ENCODE measurements at places on chromosomes 4 and X.

DNA sequence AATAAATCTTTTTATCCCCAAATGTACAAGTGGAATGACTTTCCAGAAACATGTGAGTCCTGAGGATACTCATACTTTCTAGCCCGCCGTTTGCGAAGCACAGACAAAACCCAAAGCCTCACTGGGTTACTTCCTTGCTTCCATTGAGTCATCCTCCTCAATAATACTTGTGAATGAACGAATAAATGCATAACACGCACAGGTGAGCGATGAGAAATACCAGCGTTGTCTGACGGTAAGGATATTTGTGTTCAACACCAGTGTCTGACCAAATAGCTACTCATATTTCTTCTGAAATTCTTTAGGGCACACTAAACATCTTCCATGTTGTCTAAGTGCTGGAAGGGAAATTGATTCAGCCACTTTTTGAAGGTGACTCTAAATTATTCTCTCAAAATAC, 36.0 kb downstream of the CCNG2 start:
- no peak overlapping the region for H3K27ac ChIP-seq
- H3K4me3 ChIP-seq: no peak overlapping the region
- H3K36me3 ChIP-seq: no peaks in the 10 kb centered on the region
- H3K4me1 ChIP-seq: no peaks in the 10 kb centered on the region

DNA sequence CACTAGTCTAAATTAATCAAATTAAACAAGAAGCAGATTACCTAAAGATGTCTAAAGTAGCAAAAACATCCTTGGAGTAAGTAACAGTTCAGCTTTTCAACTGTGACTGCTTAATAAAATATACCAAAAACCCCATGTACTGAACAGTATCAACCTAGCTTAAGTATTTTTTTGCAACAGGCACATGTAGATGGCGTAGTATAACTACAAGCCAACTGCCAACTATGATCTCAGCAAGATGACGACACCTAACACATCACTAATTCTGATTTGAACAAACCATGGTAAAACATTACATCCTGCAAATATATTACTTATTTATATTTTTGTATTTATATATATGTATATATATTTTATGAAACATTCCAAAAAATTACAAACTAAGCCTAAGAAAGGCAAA, 24.5 kb downstream of the DHX15 start:
- peaks cover 7% of the 10 kb centered on the region for H3K36me3 ChIP-seq
- peaks cover 6% of the 10 kb centered on the region for H3K4me1 ChIP-seq
- peak; percentile 61 for DNase-seq
- no peak overlapping the region for H3K4me3 ChIP-seq

- no peak overlapping the region for H3K4me3 ChIP-seq
- peak; percentile 67 for DNase-seq
- H3K27me3 ChIP-seq: no peaks in the 10 kb centered on the region
- peaks cover 2% of the 10 kb centered on the region for H3K4me1 ChIP-seq
Observed at GRCh38 chrX:9135901-9136510, 102.1 kb upstream of the FAM9B start.

GRCh38 chr4:85968945-85969819, 390.7 kb downstream of the MAPK10 start:
- H3K27ac ChIP-seq: no peak overlapping the region
- H3K4me3 ChIP-seq: no peak overlapping the region
- no peaks in the 10 kb centered on the region for H3K27me3 ChIP-seq
- DNase-seq: peak; percentile 72
- H3K4me1 ChIP-seq: peaks cover 6% of the 10 kb centered on the region

DNA sequence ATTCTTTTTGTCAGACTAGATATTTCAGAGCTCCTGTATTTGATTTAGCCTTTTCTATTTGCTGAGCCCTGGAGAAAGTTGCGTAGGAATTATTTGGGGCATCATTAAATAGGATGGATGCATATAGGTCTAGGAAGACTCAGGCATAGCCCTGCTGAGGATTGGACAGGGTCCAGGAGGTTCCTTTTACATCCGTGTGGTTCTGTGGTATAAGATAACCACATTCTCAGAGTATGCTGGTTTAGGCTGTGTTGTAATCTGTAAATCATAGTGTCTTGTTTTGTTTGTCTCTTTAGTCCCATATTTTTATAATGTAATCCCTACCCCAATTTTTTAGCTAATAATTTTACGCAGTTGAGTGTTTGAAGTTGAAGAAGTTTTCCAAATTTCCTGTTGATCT, 513.7 kb downstream of the RPA4 start:
- H3K27ac ChIP-seq: no peak overlapping the region
- peak; percentile 50 for DNase-seq
- H3K27me3 ChIP-seq: peaks cover 2% of the 10 kb centered on the region
- H3K4me3 ChIP-seq: no peak overlapping the region
- H3K36me3 ChIP-seq: no peaks in the 10 kb centered on the region
- peaks cover 6% of the 10 kb centered on the region for H3K4me1 ChIP-seq

- H3K4me1 ChIP-seq: no peaks in the 10 kb centered on the region
- peak overlapping the region; percentile 6 for H3K4me3 ChIP-seq
- DNase-seq: no peak
- H3K27ac ChIP-seq: no peak overlapping the region
- no peaks in the 10 kb centered on the region for H3K36me3 ChIP-seq
Observed at GRCh38 chrX:25001808-25002660, 13.7 kb downstream of the ARX start.

- no peaks in the 10 kb centered on the region for H3K4me1 ChIP-seq
- no peaks in the 10 kb centered on the region for H3K27me3 ChIP-seq
- H3K27ac ChIP-seq: no peak overlapping the region
- no peaks in the 10 kb centered on the region for H3K36me3 ChIP-seq
- no peak for DNase-seq
Observed at GRCh38 chr4:60134099-60134498, 1066.0 kb upstream of the ADGRL3 start.

DNA sequence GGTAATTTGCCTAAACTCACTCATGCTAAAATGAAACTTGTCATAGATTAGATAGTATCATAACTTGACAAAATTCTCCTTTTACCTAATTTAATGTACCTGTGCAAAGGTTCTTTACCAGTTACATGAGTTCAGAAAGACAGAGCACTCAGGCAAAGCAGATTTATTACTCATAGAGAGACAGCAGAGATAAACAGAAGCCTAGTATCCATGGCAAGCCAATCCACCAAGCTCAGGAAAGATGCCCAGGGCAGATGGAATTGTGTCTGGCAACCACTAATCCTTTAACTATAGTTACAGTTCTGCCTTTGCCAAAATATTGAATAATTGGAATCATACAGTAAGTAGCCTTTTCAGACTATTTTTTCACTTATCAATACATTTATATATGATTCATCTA, 826.2 kb downstream of the TECRL start:
- H3K36me3 ChIP-seq: no peaks in the 10 kb centered on the region
- H3K27me3 ChIP-seq: no peaks in the 10 kb centered on the region
- no peaks in the 10 kb centered on the region for H3K4me1 ChIP-seq
- no peak for DNase-seq

GRCh38 chr4:111689214-111689613, 456.0 kb upstream of the FAM241A start:
- no peaks in the 10 kb centered on the region for H3K4me1 ChIP-seq
- H3K27ac ChIP-seq: no peak overlapping the region
- DNase-seq: peak; percentile 14
- no peaks in the 10 kb centered on the region for H3K27me3 ChIP-seq
- no peak overlapping the region for H3K4me3 ChIP-seq

DNA sequence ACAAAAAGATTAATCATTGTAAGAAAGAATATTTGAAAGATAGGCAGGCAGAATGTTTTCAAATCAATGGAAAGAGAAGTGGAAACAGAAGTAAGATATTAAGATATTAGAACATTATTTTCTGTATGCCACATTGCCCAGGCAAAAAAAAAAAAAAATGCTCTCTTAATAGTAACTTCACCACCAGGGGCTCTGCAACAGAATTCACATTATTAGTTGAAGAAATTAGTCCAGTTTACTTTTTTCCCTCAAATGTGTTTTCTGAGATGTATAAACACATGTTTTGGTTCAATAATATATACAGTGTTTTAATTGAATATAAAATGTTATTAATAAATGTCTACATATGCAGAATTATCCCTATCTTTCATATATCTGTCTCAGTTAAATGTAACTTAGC, 78.0 kb upstream of the ADAD1 start:
- H3K27me3 ChIP-seq: no peaks in the 10 kb centered on the region
- no peaks in the 10 kb centered on the region for H3K4me1 ChIP-seq
- H3K27ac ChIP-seq: no peak overlapping the region
- H3K4me3 ChIP-seq: no peak overlapping the region
- no peak for DNase-seq
- peaks cover 9% of the 10 kb centered on the region for H3K36me3 ChIP-seq

DNA sequence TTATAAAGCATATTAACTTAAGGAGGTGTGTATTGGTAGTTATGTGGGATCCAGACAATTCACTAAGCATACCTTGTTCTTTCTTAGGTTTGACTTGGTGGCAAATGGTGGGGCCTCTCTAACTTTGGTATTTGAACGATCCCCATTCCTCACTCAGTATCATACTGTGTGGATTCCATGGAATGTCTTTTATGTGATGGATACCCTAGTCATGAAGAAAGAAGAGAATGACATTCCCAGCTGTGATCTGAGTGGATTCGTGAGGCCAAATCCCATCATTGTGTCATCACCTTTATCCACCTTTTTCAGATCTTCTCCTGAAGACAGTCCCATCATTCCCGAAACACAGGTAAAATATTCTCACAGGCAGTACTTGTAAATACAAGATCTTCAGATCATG, 186.4 kb downstream of the DCTD start:
- no peak overlapping the region for H3K4me3 ChIP-seq
- no peak overlapping the region for H3K27ac ChIP-seq
- H3K36me3 ChIP-seq: 0 out of 2 replicates have a peak, but pooled peaks cover 2% of the 10 kb centered on the region
- DNase-seq: no peak
- H3K4me1 ChIP-seq: no peaks in the 10 kb centered on the region

- H3K27ac ChIP-seq: no peak overlapping the region
- DNase-seq: peak; percentile 18
- no peaks in the 10 kb centered on the region for H3K4me1 ChIP-seq
Observed at GRCh38 chr4:17120761-17121160, 222.3 kb upstream of the LDB2 start.

DNA sequence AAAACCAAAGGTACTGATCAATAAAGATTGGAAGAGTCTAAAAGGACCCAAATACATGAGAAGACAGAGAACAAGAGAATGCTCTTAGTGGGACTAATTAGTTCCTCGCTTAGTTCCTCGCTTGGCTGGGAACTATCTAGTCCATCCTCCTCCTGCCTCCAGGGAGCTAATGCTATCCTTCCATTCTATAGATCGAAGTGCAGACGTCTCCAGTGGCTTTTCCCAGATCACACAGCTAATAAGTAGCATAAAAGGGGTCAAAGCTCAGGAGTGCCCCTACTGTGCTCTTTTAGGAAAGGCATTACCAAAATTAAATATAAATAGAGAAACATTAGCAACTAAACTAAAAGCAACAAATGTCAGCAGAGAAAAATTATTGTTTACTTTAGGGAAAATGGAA, 42.3 kb upstream of the PPARGC1A start:
- no peak overlapping the region for H3K4me3 ChIP-seq
- no peak overlapping the region for H3K27ac ChIP-seq
- peaks cover 3% of the 10 kb centered on the region for H3K27me3 ChIP-seq
- peaks cover 3% of the 10 kb centered on the region for H3K4me1 ChIP-seq
- no peaks in the 10 kb centered on the region for H3K36me3 ChIP-seq

GRCh38 chr4:146368209-146368608, 153.5 kb downstream of the SLC10A7 start:
- no peak overlapping the region for H3K27ac ChIP-seq
- H3K4me3 ChIP-seq: no peak overlapping the region
- H3K4me1 ChIP-seq: no peaks in the 10 kb centered on the region
- no peak for DNase-seq

GRCh38 chr4:11741190-11741652, 312.5 kb upstream of the HS3ST1 start:
- H3K4me3 ChIP-seq: no peak overlapping the region
- H3K27ac ChIP-seq: no peak overlapping the region
- peaks cover 5% of the 10 kb centered on the region for H3K4me1 ChIP-seq
- peak; percentile 62 for DNase-seq

- DNase-seq: peak; percentile 69
- no peaks in the 10 kb centered on the region for H3K27me3 ChIP-seq
- peaks cover 3% of the 10 kb centered on the region for H3K4me1 ChIP-seq
- H3K36me3 ChIP-seq: peaks cover 9% of the 10 kb centered on the region
- no peak overlapping the region for H3K27ac ChIP-seq
- no peak overlapping the region for H3K4me3 ChIP-seq
Observed at GRCh38 chr4:71498002-71498401, 159.2 kb downstream of the SLC4A4 start.

DNA sequence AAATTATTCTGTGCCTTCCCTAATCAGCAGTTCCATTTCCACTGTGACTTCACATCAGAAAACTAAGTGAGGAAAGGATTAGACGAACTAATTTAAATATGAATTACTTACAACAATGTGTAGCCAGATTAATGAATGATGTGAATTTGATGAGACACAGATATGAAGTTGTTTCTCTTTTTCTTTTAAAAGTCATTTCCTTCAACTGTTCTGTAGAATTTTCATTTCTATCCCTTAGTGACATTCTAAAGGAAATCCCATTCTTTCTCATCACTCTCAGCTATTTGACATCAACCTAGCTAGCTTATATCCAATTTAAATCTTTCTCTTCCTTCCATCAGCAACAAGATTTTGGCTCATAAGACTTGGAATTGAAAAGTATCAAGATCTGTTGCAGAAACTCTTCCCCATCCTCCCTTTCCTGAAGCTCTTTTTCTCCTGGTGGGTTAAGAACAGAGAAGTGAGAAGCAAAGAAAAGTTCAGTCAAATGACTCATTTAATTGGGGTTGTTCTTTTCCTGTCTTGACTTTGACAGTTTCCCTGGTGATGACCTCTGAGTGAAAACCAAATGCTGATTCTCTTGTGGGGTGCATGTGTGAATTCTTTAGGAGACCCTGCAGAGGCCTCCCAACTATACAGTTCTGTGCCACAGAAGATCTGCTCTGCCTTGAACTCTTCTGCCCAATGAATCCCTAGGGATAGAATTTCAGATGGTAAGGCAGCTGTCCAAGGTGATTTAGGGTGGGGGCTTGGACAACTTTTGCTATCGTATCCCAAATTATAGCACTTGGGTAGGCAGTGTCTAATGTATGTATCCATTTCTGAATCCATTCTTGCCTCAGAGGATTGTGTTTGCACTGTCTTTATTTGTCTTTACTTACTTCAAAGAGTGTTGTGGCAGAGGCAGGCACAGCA, 232.5 kb upstream of the GPRIN3 start:
- no peaks in the 10 kb centered on the region for H3K27me3 ChIP-seq
- H3K36me3 ChIP-seq: no peaks in the 10 kb centered on the region
- peak overlapping the region; percentile 54 for H3K27ac ChIP-seq
- H3K4me1 ChIP-seq: peaks cover 11% of the 10 kb centered on the region
- peak; percentile 21 for DNase-seq

Data from IMR-90 (cell line).